ENCODE measurements at places on chromosomes 13 and 19.

- no peak for DNase-seq
Measured at GRCh38 chr19:30026933-30027332, 84.9 kb downstream of the URI1 start.

- no peak for DNase-seq
Measured at GRCh38 chr13:99426426-99426825, 74.8 kb upstream of the TM9SF2 start.

GRCh38 chr13:100773429-100773828, 98.8 kb upstream of the TMTC4 start:
- no peak for DNase-seq

GRCh38 chr13:56314765-56315164, 826.0 kb upstream of the PRR20A start:
- no peak for DNase-seq

- DNase-seq: no peak
Measured at GRCh38 chr19:11102944-11103343, 13.7 kb downstream of the LDLR start.

- DNase-seq: no peak
Measured at GRCh38 chr13:68027306-68027705, 797.2 kb upstream of the PCDH9 start.

DNA sequence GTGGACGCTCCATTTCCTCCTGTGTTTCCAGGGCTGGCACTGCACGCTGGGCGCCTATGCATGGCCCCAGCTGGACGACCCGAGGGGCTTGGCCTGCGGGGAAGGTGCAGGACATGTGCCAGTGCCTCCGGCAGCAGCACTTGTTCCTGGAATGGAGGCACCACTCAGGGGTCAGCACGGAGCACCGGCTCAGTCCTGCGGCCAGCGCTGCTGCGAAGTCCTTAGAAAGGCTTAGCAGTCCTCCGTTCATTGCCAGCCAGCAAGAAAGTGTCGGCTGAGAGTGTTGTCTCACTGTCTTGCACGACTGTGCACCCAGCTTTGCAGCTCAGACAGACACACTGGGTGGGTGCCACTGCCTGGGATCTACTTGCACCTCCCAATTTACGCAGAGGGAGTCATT, 36.1 kb upstream of the TUBGCP3 start:
- no peak for DNase-seq

Data from posterior cingulate gyrus (tissue), 11 donors.